ENCODE measurements at places on chromosomes 7 and 10. TPM values are rescaled to one million over a fixed set of nuclear protein-coding genes. Genes with fewer than 3 reads are reported as not detected.

Gene SFXN3
- 5.2 TPM for total RNA-seq

- H3K27ac ChIP-seq: no peak overlapping the region
- H3K4me3 ChIP-seq: no peak overlapping the region
- no peak for DNase-seq
- H3K36me3 ChIP-seq: no peaks in the 10 kb centered on the region
Measured at GRCh38 chr10:129038522-129038921, 428.5 kb upstream of the MGMT start.

Gene CCDC172
- total RNA-seq: not detected

Gene GJD4
- total RNA-seq: not detected

- H3K27me3 ChIP-seq: peaks cover 5% of the 10 kb centered on the region
- DNase-seq: no peak
- H3K4me1 ChIP-seq: peaks cover 16% of the 10 kb centered on the region
- H3K4me3 ChIP-seq: no peak overlapping the region
- H3K36me3 ChIP-seq: no peaks in the 10 kb centered on the region
Measured at GRCh38 chr7:25967278-25968204, 184.5 kb upstream of the NFE2L3 start.

GRCh38 chr7:155228894-155229293 is 68.8 kb upstream of the INSIG1 start:
- peaks cover 15% of the 10 kb centered on the region for H3K27me3 ChIP-seq
- no peak overlapping the region for H3K4me3 ChIP-seq
- no peak overlapping the region for H3K27ac ChIP-seq
- DNase-seq: no peak
- H3K36me3 ChIP-seq: peaks cover 9% of the 10 kb centered on the region
- peaks cover 18% of the 10 kb centered on the region for H3K4me1 ChIP-seq

Data from glutamatergic neuron (in vitro differentiated cells).